ENCODE measurements at places on chromosomes 16 and 17.

DNA sequence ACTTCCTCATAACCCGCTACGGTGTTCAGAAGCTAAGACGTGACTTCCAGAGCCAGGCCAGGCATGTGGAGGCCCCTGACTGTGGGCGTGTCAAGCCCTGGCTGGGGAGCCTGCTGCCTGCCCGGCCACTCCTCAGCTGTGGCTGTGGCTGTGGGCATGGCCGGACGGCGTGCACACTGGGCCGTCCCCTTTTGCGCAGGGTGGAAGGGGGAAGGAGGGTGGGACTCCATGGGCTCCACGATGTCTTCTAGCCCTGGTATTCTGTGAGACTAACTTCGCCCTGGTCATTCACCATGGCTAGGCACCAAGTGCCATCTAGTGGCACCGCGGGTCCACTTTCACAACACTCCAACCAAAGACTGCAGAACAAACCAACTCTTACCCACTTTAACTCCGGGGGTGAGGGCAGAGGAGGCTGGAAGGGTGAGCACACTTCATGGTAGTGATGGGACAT, 67.9 kb downstream of the N4BP1 start:
- no peak for DNase-seq

DNA sequence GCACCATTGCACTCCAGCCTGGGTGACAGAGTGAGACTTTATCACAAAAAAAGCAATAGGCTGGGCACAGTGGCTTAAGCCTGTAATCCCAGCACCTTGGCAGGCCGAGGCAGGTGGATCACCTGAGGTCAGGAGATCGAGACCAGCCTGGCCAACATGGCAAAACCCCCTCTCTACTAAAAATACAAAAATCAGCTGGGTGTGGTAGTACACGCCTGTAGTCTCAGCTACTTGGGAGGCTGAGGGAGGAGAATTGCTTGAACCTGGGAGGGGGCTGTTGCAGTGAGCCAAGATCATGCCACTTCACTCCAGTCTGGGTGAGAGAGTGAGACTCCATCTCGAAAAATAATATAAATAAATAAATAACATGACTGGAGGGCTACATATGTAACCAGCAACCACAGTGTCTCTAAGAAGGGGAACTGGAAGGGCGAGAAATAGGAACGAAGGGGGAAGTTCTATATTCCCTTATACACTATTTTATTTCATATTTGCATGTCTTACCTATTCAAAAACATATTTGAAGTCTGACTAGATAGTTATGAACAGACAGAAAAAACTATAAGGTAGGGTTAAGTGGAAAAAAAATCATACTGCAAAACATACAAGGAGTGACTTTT, 25.9 kb downstream of the MYH11 start:
- no peak for DNase-seq

DNA sequence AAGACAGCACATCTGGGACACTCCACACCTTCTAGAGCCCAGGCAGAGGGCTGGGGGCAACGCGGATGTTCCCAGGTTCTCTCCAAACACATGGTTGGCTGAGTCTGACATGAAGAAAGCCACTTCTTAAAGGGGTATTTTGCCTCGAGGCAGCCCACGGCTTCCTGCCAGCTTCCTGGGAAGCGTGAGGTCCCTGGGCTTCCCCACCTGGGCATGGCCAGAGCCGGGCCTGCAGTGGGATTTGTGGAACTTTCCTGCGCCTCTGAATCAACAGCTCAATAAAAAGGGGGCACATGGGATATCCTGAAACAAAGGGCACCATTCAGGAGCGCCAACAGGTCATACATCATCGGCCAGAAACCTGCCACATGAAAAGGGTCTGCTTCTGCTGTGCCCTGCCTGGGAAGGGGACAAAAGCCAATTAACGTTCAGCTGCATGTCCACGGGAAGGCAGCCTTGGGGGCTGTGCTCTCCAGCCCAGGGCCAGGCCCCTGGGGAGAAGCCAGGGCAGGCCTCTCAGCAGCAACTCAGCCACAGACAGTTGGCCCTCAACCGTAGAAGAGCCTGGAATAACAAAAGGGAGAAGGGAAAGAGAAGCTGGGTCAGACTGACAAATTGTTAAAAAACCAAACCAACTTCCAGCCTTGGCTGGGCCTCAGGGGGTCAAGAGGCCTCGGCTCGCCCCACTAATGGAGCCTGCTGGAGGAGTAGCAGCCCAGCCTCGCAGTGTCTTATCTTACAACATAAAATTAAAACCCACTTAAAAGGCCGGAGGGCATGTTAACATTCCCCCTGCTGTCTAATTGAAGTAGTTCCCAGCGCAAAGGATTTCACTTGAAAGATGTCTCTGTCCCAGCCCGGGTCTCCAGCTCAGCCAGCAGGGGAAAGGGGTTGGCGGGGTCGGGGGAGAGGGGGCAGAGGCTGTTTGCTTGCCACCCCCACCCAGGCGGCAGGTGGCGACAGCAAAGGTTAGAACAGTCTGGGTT, 34.2 kb downstream of the TBX4 start:
- no peak for DNase-seq

GRCh38 chr16:11405331-11406176, 60.3 kb downstream of the RMI2 start:
- no peak for DNase-seq

DNA sequence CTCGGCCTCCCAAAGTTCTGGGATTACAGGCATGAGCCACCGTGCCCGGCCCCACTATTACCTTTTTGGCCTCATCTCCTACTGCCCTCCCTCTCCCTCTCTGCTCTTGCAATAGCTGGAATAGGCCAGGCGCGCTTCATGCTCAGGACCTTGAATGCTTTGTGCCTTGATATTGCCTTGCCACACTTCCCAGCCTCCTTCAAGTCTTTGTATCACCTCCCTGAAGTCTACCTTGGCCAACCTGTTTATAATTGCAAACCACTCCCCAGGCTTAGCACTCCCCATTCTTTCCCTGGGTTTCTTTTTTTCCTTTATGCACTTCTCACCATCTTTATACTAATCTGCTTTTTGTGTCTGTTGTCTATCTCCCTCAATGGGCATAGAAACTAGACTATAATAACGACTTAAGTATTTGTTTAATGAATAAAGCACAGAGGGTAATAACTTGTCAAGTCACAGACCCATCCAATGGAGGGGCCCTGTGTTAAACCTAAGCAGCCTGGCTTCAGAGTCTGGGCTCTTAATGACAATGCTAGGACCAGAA, 6.6 kb downstream of the OGFOD1 start:
- DNase-seq, result no peak

GRCh38 chr16:26747760-26748159, 319.0 kb upstream of the C16orf82 start:
- no peak for DNase-seq
